ENCODE measurements at places on chromosomes 16 and 17. TPM values are rescaled to one million over a fixed set of nuclear protein-coding genes. Genes with fewer than 3 reads are reported as not detected.

OTOP3 gene
- not detected for total RNA-seq

MKS1 gene
- 28.4 TPM for total RNA-seq

CACNA1H gene
- 0.68 TPM for total RNA-seq

TBX4 gene
- total RNA-seq: not detected

DDX52 gene
- total RNA-seq: 25.0 TPM

ITGB3 gene
- not detected for total RNA-seq

AXIN2 gene
- total RNA-seq: 3.6 TPM

TEX14 gene
- total RNA-seq: 0.98 TPM

MYH2 gene
- not detected for total RNA-seq

CDRT15 gene
- not detected for total RNA-seq

HID1 gene
- 1.6 TPM for total RNA-seq

FAM117A gene
- total RNA-seq: 13.3 TPM

TRIM65 gene
- 31.9 TPM for total RNA-seq

HOXB7 gene
- not detected for total RNA-seq

PLXDC1 gene
- total RNA-seq: 1.5 TPM
